ENCODE measurements at places on chromosomes 1 and 21. TPM values are rescaled to one million over a fixed set of nuclear protein-coding genes. Genes with fewer than 3 reads are reported as not detected.

GRCh38 chr1:65209005-65209885 lies 61.2 kb downstream of the AK4 start:
- H3K4me3 ChIP-seq, result no peak overlapping the region
- H3K27ac ChIP-seq, result no peak overlapping the region
- no peaks in the 10 kb centered on the region for H3K4me1 ChIP-seq
- no peaks in the 10 kb centered on the region for H3K36me3 ChIP-seq
- DNase-seq, result no peak
- H3K27me3 ChIP-seq, result no peaks in the 10 kb centered on the region

GRCh38 chr1:78432016-78432415 lies 58.8 kb upstream of the PTGFR start:
- no peaks in the 10 kb centered on the region for H3K36me3 ChIP-seq
- no peak overlapping the region for H3K4me3 ChIP-seq
- no peaks in the 10 kb centered on the region for H3K4me1 ChIP-seq
- no peak for DNase-seq
- no peaks in the 10 kb centered on the region for H3K27me3 ChIP-seq
- H3K27ac ChIP-seq, result no peak overlapping the region

The NT5C1A gene
- total RNA-seq, result not detected

The TMEM82 gene
- total RNA-seq, result not detected

The PLEKHN1 gene
- 1.2 TPM for total RNA-seq

DNA sequence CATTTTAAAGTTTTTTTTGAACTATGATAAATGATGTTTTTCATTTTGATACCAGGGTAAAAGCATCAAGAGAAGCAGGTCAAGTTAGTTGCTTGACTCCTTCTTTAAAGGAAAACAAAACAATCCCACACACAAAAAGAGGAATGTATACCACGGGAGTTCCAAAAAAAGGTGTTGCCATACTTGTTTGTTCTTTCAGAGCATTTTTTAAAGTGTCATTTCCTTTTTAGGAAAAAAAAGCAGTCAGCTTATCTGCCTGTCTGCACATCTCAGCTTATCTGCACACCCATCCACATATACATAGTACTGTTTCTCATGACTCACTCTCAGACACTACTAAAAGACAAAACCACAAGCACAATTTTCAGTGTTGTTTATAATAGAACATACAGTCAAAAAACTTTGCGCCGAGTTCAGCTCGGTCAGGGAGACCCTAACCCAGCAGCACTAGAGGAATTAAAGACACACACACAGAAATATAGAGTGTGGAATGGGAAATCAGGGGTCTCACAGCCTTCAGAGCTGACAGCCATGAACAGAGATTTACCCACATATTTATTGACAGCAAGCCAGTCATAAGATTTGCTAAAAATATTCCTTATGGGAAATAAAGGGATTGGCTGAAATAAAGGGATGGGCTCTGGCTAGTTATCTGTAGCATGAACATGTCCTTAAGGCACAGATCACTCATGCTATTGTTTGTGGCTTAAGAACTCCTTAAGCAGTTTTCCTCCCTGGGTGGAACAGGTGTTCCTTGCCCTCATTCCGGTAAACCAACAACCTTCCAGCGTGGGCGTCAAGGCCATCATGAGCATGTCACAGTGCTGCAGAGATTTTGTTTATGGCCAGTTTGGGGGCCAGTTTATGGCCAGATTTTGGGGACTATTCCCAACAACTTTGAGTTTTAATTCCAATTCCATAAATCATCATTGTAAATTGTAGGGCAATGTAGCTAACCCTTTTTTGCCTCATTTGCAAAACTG lies 11.4 kb upstream of the MNDA start:
- H3K27ac ChIP-seq, result peak overlapping the region; percentile 38
- no peaks in the 10 kb centered on the region for H3K27me3 ChIP-seq
- peaks cover 7% of the 10 kb centered on the region for H3K4me1 ChIP-seq
- no peak overlapping the region for H3K4me3 ChIP-seq
- DNase-seq, result no peak

GRCh38 chr1:44036409-44037139 lies 5.3 kb upstream of the SLC6A9 start:
- peaks cover 31% of the 10 kb centered on the region for H3K4me1 ChIP-seq
- DNase-seq, result peak; percentile 65
- H3K27me3 ChIP-seq, result no peaks in the 10 kb centered on the region
- H3K27ac ChIP-seq, result peak overlapping the region; percentile 36

The PTGFR gene
- 4.5 TPM for total RNA-seq

DNA sequence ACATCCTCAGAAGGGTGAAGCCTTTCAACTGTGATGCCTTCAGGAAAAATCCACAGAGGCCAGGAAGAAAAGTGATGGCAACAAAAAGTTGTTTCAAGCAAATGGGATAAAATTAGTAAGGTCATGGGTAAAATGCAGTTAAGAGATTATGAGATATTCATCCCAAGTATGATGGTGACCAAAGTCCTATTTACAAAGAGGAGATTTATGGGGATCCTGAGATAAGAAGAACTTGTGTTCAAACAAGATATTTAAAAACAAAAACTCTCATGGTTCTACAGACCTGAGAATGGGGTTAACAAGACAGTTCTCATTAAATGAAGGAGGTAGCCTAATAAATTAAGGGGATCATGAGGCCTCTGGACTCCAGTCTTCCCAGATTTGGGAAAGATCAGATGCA lies 184.4 kb downstream of the FCRL5 start:
- H3K4me1 ChIP-seq, result no peaks in the 10 kb centered on the region
- H3K27me3 ChIP-seq, result no peaks in the 10 kb centered on the region
- H3K36me3 ChIP-seq, result no peaks in the 10 kb centered on the region
- DNase-seq, result no peak
- H3K27ac ChIP-seq, result no peak overlapping the region
- no peak overlapping the region for H3K4me3 ChIP-seq

- H3K4me1 ChIP-seq, result no peaks in the 10 kb centered on the region
- no peaks in the 10 kb centered on the region for H3K27me3 ChIP-seq
- no peaks in the 10 kb centered on the region for H3K36me3 ChIP-seq
These were observed 20.1 kb downstream of the UBE2U start for GRCh38 chr1:64223329-64224151.

DNA sequence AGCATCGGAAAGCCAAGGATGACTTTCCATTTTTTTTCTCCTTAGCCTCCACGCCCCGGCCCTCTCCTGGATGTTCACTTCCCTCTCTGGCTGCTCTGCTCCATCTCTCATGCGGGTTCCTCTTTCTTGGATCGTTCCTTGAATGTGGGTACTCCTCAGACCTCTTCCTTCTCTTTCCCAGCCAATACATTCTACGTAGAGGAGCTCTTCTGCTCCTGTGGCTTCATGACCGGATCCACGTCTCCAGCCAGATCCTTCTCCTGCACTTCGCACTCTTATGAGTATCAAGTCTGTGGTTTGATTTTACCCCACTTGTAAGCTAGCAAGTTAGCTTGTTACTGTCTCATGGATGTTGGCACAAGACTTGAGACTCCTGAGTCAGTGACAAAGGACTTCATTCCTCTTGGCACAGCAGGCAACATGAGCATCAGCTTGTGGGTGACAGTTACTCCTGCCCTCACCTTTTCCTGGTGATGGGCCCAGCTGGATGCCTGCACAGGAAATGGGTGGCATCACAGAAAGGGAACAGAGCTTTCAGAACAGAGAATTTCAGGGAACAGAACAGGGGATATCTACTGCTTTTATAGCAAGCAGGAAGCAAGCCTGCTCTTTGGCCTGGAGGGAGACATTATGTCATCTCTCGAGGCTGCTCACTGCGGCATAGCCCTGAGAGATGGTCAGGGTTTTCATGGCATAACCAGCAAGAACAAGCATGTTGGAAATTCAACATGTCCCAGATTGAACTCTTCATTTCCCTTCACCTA lies 100.1 kb upstream of the KIF26B start:
- no peaks in the 10 kb centered on the region for H3K27me3 ChIP-seq
- H3K4me1 ChIP-seq, result peaks cover 15% of the 10 kb centered on the region
- peak overlapping the region; percentile 42 for H3K27ac ChIP-seq
- no peaks in the 10 kb centered on the region for H3K36me3 ChIP-seq
- peak; percentile 54 for DNase-seq

The FCRL2 gene
- total RNA-seq, result 1.3 TPM

- no peaks in the 10 kb centered on the region for H3K4me1 ChIP-seq
- no peak overlapping the region for H3K27ac ChIP-seq
- no peak for DNase-seq
- no peaks in the 10 kb centered on the region for H3K27me3 ChIP-seq
- no peaks in the 10 kb centered on the region for H3K36me3 ChIP-seq
These were observed 23.2 kb downstream of the HAO2 start for GRCh38 chr1:119391749-119392148.

DNA sequence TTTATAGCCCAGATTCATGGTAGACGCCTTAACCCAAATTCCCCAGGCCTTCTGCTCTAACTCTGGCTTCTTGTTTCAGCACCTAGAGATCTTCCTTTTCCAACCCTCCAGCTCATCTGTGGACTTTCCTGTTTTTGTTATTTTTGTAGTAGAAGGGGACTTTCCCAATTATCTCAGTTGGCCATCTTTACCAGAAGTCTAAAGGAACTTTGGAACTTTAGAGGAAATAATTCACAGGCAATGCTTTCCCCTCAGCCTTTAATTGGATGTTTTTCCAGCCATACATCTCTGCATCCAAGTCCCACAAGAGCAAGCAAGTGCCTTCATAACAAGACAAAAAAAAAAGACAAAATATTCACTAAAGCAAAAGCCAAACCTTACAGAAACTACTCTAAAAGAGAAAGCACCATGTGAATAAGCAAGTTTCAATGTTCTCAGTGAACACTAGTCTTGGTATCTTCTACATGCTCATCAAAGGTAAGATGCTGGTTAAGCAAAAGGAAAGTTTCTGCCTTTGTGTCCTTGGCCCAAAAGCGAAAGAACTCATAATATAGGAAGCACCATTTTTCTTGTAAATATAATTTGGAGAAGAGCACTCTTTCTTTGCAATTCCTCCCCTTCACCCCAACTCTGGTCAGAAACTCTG lies 377.3 kb downstream of the SETD4 start:
- H3K36me3 ChIP-seq, result no peaks in the 10 kb centered on the region
- DNase-seq, result no peak
- H3K27me3 ChIP-seq, result no peaks in the 10 kb centered on the region
- H3K27ac ChIP-seq, result no peak overlapping the region
- H3K4me1 ChIP-seq, result no peaks in the 10 kb centered on the region
- no peak overlapping the region for H3K4me3 ChIP-seq

- no peaks in the 10 kb centered on the region for H3K27me3 ChIP-seq
- H3K4me3 ChIP-seq, result no peak overlapping the region
- peaks cover 18% of the 10 kb centered on the region for H3K4me1 ChIP-seq
- peaks cover 38% of the 10 kb centered on the region for H3K36me3 ChIP-seq
These were observed 52.2 kb downstream of the ZBTB40 start for GRCh38 chr1:22503721-22504410.

GRCh38 chr1:219489636-219490035 lies 123.3 kb downstream of the ZC3H11B start:
- H3K36me3 ChIP-seq, result no peaks in the 10 kb centered on the region
- no peak overlapping the region for H3K4me3 ChIP-seq
- no peaks in the 10 kb centered on the region for H3K27me3 ChIP-seq
- no peaks in the 10 kb centered on the region for H3K4me1 ChIP-seq
- no peak for DNase-seq

DNA sequence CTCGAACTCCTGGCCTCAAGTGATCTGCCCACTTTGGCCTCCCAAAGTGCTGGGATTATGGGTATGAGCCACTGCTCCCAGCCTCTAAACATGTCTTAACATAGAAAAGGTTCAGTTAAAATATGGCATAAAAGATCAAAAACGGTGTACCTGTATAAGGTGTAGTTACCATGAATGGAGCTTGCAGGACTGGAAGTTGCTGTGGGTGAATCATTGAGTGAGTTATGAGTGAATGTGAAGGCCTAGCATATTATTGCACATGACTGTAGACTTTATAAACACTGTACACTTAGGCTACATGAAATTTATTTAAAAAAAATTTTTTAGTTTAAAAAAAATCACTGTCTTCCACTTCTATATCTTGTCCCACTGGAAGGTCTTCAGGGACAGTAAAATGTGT lies 15.7 kb downstream of the ABCD3 start:
- no peaks in the 10 kb centered on the region for H3K36me3 ChIP-seq
- DNase-seq, result no peak
- H3K27ac ChIP-seq, result no peak overlapping the region
- H3K27me3 ChIP-seq, result no peaks in the 10 kb centered on the region
- peaks cover 3% of the 10 kb centered on the region for H3K4me1 ChIP-seq
- no peak overlapping the region for H3K4me3 ChIP-seq

DNA sequence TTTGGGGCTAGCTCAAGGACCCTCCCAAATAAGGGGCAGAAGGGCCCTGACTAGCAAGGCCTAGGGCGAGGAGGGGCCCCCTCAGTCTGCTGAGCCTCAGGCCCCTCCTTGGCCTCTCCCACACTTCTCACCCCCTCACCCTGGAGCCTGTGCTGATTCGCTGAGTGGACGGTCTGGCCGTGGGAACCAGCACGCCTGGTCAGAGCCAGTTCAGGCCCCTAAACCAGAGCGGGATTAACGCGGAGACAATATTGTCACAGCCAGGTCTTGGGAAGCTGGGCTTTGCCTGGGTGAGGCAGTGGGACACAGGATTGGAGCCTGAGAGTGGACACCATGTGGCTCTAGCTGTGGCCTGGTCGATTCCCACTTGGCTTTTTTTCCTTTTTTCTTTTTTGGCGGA lies 4.8 kb upstream of the FBLIM1 start:
- H3K36me3 ChIP-seq, result no peaks in the 10 kb centered on the region
- H3K27me3 ChIP-seq, result peaks cover 11% of the 10 kb centered on the region
- H3K4me3 ChIP-seq, result no peak overlapping the region
- H3K27ac ChIP-seq, result no peak overlapping the region
- peaks cover 33% of the 10 kb centered on the region for H3K4me1 ChIP-seq

The LINGO4 gene
- 0.50 TPM for total RNA-seq

The LYPD8 gene
- not detected for total RNA-seq

The WDR77 gene
- 15.1 TPM for total RNA-seq

DNA sequence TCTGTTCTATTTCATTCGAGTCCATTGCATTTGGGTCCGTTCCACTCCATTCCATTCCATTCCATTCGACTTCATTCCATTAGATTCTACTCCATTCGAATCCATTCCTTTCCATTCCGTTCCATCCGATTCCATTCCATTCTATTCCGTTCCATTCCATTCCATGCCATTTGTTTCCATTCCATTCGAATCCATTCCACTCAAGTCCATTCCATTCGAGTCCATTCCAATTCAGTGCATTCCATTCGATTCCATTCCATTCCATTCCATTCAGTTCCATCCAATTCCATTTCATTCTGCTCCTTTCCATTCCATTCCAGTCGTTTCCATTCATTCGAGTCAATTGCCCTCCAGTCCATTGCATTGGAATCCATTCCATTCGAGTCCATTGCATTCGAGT lies 2603.7 kb upstream of the TPTE start:
- no peak overlapping the region for H3K4me3 ChIP-seq
- H3K36me3 ChIP-seq, result no peaks in the 10 kb centered on the region
- H3K27ac ChIP-seq, result no peak overlapping the region
- H3K4me1 ChIP-seq, result no peaks in the 10 kb centered on the region
- no peaks in the 10 kb centered on the region for H3K27me3 ChIP-seq
- no peak for DNase-seq

DNA sequence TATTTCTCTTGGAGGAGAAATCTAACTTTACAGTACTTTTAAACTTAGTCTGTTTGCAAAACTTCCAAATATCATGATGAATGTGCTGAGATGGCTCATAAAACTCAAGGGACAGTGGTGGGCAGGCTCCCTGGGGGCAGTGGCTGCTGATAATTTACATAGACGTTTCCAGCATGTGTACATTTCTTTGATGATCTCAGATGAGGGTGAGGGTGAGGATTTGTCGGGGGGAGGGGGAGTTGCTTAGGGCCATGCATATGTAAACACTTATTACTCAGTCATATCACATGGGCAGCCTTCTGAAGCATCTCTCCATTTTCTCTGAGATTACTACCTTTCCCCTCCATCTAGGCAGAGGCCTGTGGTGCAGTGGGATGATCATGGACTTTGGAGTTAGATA lies 152.9 kb upstream of the HMGB4 start:
- H3K27me3 ChIP-seq, result peaks cover 21% of the 10 kb centered on the region
- no peaks in the 10 kb centered on the region for H3K4me1 ChIP-seq
- no peak overlapping the region for H3K27ac ChIP-seq
